ENCODE measurements at places on chromosomes 2 and 18. TPM values are rescaled to one million over a fixed set of nuclear protein-coding genes. Genes with fewer than 3 reads are reported as not detected.

- no peak for DNase-seq
These were observed 32.9 kb downstream of the SP140 start for GRCh38 chr2:230258483-230258882.

PREPL gene
- total RNA-seq, result 29.4 TPM

GRCh38 chr2:134716721-134717243 is 2.0 kb downstream of the TMEM163 start:
- no peak for DNase-seq

- no peak for DNase-seq
These were observed 229.7 kb upstream of the SLC35G4 start for GRCh38 chr18:11379660-11380059.

DNA sequence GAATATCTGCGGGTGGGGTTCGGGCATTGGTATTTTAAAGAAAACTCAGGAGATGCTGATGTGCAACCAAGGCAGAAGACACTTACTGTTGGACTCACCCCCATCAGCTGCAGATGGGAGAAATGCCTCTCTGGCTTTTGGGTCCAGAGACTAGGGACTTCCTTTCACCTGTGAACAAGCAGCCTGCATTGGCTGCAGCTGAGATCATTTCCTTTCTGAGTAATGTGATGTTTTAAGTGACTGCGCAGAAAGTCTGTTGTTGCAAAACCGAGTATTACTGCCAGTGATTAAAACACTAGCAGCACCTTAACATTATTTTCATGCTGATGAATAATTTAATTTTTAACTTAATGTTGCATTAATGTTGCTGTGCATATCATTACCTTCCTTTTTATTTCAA is 143.0 kb downstream of the TSN start:
- DNase-seq, result no peak

All from activated T-helper 1 cell treated with anti-CD3 and anti-CD28 coated beads, Interleukin-12 subunit alpha, Interleukin-12 subunit beta, Interleukin-2, Interleukin-4 antibody, amounts not matched to agents 30 ng/mL and 10 ng/mL and 1 ng/mL, durations not matched to agents 14 hours and 24 hours and 36 hours (primary cell).